Caki2 (cell line): ENCODE measurements at places on chromosomes 12 and 14.

DNA sequence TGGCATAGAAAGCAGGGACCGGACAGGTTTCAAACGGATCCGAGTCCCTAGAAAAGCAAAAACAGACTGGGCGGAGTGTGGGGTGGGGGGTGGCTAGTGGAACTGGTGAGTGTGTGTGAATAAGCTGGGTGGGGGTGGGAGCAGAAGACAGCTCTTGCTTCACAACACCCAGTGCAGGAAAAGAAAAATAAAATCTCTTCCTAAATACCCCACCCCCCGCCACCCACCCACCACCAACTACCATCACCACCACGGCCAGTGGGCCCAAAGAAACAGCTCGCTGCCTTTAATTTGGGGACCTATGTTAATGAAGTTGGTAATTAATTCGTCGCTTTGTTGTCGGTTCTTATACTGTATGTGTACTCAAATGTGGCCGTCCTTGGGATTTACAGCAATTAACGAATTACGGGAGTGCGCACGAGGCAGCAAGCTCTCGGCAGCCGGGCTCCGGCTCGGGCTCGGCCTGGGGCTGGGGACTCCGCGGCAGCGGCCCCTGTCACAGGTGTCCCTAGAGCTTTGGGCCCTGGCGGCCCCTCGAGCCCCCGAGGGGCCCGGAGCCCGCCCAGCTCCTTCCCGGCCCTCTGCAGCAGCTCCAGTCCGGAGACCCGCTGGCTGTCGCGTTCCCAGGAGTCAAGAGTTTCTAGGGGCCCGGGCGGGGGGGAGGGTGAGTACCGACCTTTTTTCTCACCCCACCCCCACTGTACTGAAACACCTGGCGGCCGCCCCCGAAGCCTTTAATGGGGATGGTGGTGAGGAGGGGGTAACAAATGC, 1.5 kb upstream of the OTX2 start:
- no peak for DNase-seq

GRCh38 chr14:74415115-74415437, 10.9 kb downstream of the SYNDIG1L start:
- no peak for DNase-seq

DNA sequence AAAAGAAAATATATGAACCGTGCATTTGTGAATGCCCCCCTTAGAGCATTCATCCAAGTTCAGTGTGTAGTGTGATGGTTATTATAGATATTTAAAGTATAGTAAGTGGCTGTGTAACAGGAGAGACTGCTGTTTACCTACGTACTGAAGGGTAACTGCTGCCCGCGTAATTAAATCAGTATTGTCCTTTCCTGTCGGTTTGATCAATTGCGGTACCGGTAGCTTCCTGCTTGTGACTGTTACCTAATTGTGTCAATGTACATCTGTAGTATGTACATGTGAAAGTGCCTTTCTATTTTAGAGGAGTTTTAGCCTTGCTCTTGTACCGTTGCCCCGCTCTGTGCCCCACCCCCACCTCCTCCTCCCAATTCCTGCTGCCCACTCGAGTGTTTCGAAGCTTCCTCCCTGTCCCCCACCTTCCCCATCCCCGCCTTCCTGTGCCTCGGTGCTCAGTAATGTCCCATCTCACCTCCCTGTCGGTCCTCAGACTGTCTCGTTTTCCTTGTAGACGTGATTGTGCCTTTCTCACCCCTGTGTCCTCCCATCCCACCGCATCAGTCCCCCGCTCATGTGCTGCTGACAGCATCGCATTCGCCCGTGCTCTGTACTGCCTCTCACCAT, 75.0 kb downstream of the KICS2 start:
- peak; percentile 86 for DNase-seq

DNA sequence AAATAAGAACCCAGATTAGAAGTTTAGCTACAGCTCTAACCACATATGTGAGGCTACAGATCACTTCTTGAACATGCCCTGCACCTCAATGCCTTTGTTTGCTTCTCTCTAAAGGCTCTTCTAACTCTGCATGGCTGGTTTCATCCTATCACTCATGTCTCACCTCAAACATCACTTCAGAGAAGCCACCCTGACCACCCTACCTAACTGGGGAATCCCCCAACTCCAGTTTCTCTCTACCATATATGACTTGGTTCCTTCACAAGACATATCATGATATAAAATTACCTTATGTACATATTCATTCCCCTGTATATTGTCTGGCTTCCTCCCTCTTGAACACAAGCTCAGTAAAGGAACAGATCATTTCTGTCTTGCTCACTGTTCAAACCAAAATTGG, 250.2 kb upstream of the GRIP1 start:
- DNase-seq: no peak

DNA sequence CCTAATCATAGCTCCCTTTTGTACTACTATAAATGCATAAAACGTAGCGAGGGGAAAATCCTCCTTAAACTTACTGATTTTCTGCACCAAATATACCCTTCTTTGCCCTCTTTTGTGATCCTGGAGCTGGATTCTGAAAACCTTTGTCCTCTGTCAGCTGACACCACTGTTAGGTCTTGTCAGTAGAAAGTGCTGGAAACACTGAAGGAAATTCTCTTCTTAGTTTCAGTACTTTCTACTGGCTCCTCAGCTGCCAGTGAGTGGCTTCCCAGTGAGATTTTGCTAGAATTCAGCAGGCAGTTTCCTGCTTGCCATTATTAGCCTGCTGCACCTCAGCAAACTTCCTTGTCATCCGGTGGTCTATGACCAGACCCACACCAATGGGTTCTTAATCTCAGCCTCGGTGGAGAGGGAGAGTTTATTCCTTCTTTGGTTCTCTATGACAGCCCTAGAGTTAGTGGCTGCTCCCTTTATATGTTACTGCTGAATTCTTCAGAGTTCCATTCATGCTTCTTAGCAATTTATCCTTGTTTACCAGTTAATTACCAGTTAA, 476.2 kb downstream of the FSCB start:
- DNase-seq: no peak

GRCh38 chr12:74889073-74889472, 320.6 kb downstream of the KCNC2 start:
- no peak for DNase-seq

- DNase-seq: no peak
Measured at GRCh38 chr14:31842899-31843298, 234.2 kb upstream of the ARHGAP5 start.

GRCh38 chr14:89418452-89418851, 1.4 kb upstream of the FOXN3 start:
- DNase-seq: no peak

DNA sequence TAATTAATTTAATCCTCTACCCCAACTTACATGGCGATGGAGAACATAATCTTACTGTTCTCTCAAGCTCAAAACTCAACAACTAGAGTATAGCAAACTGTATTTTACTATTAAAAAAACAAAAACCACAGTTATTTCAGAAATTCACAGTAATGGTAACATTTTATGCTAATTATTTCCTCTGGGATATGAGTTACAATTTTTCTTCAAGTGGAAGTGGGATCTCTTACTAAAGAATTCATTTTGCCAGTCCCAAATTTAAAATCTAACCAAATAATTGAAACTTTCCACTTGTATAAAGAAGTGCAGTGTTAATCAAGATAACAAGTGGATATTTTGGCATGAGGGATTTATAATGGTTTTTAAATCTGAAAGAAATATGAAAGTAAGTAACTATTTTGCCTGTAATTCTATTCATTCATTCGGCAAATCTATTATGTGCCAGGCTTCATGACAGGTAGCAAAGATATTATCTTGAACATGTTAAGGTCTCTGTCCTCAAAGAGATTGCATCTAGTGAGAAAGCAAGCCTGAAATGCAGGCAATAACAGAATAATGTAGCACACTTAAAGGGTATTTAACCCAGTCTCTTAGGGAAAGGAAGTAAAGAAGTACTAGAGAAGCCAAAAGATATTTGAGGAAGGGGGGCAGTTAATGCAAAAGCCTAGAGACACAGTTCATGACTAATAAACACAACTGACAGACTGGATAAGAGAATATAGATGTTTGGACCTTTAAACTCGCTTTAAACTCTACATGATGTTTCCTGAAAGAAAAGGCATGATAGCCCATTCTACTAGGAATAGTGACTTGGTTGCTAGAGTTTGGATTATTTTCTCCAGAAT, 44.0 kb downstream of the TAOK3 start:
- DNase-seq: no peak

DNA sequence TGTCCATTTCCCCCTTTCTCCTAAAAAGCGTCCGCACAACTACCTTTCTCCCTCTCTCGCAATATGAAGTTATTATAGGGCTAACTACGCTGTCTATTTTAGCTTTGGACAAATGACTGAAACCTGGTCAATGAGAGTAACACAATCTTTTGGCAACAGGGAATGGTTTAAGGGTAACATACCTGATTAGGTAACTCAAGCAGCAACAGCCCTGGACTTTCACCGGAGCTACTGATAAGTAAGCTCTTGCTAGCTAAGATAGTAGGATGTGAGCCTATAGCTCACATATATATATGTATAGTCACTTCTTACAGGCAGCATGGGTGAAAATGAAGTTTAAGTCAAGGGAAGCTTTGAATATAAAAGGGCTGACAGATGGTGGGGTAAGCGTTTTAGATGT, 313.0 kb downstream of the CEP128 start:
- no peak for DNase-seq

GRCh38 chr12:96870946-96871345, 36.1 kb upstream of the NEDD1 start:
- DNase-seq: no peak

GRCh38 chr12:120922279-120922678, 18.1 kb upstream of the SPPL3 start:
- no peak for DNase-seq

DNA sequence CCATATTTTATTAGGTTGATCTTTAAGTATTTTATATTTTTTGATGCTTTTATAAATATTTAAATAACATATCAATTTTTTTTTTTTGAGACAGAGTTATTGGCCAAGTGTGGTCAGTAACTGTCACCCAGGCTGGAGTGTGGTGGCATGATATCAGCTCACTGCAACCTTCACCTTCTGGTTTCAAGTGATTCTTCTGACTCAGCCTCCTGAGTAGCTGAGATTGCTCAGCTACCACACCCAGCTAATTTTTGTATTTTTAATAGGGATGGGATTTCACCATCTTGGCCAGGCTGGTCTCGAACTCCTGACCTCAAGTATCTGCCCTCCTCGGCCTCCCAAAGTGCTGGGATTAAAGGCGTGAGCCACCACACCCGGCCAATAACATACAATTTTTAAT, 71.1 kb downstream of the FUT8 start:
- DNase-seq: no peak

GRCh38 chr12:24223926-24224325, 274.5 kb upstream of the SOX5 start:
- no peak for DNase-seq

DNA sequence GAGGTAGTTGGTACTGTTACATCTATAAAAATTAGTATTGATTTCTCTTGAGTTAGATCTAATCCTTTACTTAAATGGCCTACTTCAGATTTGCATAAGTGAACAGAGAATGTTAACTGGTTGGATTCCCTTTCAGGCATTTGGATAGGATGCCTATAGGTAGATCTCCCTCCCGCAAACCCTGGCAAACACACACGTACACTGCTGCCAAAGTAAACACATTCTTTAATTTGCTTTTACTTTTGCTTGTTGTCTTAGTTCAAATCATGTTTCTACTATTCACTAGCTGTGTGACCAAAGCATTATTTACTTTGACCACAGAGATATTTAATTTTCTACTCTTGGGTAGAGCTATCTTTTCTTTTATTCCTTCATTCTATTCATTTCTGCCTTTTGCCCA, 936.1 kb upstream of the FBXO33 start:
- DNase-seq: peak; percentile 13

- no peak for DNase-seq
Measured at GRCh38 chr14:88327497-88327896, 4.4 kb upstream of the KCNK10 start.

- DNase-seq: no peak
Measured at GRCh38 chr12:45260854-45261253, 45.0 kb downstream of the ANO6 start.

DNA sequence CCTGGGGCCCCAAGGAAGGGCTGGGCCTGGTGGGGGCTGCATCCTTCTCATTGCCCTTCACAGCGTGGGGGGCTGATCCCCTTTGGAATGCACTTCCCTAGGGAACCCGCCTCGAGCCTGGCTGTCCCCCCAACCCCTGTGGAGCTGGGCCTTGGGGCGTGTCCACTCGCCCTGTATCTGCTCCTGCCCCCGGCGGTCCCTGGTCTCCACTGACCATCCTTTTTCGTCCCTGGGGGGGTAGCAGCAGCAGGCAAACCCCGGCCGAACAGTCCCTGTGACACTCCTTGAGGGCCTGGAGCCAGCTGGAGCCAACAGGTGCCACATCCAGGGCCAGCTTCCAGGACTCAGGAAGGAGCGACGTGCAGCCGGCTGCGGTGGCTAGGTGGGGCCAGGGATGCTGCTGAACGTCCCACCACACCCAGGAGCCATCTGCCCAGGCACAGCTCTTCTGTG, 9.4 kb upstream of the GPR132 start:
- no peak for DNase-seq

- DNase-seq: no peak
Measured at GRCh38 chr12:108635201-108635996, 1.7 kb upstream of the SELPLG start.

DNA sequence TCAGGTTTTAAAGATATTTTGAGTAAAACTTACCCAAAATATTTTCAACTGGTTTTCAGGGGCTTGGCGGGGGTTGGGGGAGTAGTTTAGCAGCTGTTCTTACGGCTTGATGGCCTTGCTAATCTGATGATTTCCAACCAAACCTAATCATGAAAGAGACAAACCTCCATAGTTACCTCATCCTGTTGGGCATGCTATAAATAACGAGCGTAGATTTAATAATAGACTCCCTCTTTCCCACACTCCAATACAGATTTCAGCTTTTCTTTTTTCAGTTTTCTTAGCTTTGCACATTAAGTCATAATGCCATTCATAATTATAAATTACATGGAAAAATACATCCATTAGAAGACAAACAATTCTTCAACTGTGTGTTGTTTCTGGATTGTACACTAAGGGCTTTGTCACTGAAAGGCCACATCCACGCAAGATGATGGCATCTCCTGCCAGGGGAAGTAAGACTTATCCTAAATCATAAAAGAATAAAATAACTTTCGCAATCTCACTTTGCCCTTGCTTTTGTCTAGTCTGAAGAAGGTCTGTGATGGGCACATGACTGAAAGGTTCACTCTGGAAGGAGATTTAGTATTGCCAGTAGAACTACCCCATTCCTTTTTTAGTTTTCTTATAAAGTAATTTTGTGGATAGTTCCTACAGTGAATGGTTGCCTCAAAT, 23.2 kb downstream of the ITPR2 start:
- no peak for DNase-seq

DNA sequence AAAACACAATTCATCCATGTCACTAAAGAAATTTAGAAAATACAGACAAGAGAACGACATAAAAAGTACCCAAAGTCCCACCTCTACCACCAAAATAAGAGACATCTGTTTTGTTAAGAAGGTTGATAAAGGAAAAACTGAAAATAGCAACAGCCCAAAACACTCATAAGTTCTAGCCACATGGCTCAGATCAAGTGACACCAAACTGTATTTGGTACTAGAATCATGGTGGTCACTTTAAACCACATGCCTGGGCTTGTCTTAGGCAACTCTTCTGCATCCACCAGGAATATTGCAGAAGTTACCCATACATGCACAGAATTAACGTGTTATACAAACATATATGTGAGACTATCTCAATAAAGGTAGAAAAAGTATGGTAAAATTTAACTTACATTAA, 78.2 kb upstream of the GTF2A1 start:
- DNase-seq: no peak

GRCh38 chr12:25494926-25495325, 58.2 kb downstream of the LMNTD1 start:
- DNase-seq: no peak
